C1 segment of cervical spinal cord (tissue), 14 donors: ENCODE measurements at places on chromosomes 16 and 17.

DNA sequence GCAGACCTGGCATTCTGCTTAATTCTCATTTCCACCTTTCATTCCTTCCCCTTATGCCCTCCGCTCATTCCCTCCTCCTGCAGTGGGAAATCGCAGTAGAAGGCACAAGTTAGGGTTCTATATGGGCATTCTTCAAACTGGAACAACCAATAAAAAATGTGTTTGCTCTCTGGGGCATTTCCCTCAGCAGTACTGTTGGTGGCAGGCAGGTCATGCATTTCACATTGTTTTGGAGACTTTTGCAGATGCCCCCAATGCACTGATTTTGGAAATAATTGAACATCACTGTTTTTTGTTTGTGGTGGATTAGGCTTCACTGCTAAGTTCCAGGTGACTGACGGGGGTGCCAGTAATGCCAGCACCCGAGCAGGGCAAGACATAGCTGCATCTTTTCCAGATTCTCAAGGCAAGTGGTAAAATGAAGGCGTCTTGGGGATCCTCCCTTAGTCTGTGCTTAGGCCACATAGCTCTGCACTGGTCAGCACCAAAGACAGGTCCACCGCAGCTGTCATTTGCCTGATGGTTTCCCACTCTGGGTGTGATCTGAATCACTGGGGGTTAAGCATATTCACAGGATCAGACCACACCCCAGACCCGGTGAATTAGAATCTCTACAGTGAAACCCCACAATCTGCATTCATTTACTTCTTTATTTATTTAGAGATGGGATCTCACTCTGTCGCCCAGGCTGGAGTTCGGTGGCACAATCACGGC is 304.5 kb downstream of the CPPED1 start:
- no peak for DNase-seq

- DNase-seq = no peak
These were observed 41.0 kb upstream of the GNG13 start for GRCh38 chr16:841455-842060.

- DNase-seq = no peak
These were observed 376 bp upstream of the STAC2 start for GRCh38 chr17:39225959-39226683.

DNA sequence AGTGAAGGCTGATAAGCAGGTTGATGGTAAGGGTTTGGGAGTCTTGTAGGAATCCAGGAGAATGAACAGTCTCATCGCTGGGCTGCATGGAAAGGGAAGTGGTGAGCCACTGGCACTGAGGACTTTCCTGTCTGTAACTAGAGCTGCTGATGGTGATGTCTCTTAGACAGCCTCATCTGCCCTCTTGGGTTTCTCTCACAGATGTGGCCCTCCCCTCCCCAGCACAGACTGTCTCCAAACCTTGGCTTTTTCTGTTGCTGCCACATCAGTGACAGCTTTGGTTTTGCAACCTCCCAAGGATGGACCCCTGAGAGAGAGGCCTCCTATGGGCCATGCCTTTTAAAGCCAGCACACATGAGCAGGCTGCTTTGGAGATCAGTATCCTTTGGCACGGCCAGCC is 16.9 kb downstream of the PLCG2 start:
- no peak for DNase-seq

GRCh38 chr16:87321336-87322107 is 4.3 kb upstream of the C16orf95 start:
- DNase-seq = no peak

GRCh38 chr17:70808596-70808995 is 639.3 kb downstream of the KCNJ2 start:
- DNase-seq = no peak

DNA sequence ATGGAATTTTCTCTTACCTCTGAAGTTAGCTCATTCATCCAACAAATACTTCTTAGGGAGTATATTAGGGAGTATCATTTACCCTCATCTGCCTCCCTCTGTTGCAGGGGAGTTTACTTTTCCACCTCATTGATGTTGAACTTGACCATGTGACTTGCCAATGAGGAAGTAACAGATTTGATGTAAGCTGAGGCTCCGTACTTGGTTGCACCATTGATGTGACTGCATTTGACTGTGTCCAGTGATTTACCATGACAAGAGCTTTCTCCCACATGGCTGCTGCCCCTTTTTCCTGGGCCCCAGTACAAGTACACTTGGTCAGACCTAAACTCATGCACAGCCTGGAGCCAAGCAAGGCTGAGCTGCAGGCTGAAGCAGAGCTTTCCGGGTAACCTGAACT is 81.6 kb upstream of the HS3ST2 start:
- DNase-seq = no peak

- DNase-seq = no peak
These were observed 5.5 kb upstream of the ZNF750 start for GRCh38 chr17:82845163-82845807.

- DNase-seq = no peak
These were observed 6.0 kb downstream of the PRKAR1A start for GRCh38 chr17:68518063-68518815.

- no peak for DNase-seq
These were observed 18.9 kb downstream of the ADGRG1 start for GRCh38 chr16:57647136-57647875.

DNA sequence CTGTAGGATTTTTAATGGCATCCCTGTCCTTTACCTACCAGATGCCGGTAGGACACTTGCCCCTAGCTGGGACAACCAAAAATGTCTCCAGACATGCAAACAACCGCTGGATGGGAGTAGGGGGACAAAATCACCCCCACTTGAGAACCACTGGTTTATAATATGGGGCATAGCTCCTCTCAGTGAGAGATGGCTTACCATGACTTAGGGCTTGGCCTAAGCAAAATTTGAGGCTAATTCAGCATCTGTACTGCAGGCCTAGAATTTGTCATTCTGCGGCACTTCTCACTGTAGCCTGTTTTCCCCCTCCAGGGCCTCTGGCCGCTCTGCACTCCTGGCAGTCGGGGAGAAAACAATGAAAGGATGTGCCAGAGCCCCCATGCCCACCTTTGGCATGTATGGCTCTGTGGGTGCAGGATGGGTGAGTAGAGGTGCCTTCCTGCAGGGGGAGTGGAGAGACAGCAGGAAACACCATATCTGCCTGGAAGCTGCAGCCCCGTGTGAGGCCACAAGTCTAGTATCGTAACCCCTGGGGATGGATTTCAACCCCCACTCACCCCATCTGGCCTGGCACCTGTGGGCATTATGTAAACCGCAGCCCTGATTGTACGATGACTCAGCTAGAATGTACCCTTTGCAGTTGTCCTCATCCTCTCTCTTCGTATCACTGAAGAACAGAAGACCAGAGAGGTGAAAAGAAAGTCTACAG is 268.1 kb downstream of the SOX9 start:
- no peak for DNase-seq

DNA sequence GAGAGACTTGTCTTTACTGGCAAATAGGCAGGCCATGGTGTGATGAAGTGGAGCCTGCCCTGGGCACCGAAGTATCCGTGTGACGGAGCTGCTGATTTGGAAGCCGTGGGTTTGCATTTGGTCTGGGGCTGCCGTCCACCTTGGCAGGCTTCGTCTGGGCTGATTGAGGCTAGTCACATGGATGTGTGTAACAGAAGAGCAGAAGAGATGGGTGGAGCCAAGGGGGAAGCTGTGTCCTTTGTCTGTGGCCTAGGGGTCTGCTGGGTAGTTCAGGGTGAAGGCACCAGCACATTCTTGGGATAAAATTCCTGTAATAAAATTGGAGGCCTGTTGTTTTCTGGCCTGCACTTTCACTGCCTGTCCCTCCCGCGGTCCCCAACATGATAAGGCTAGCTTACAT is 106.1 kb downstream of the AATF start:
- no peak for DNase-seq

- DNase-seq = no peak
These were observed 361.9 kb downstream of the C16orf95 start for GRCh38 chr16:86955136-86955855.

- DNase-seq = no peak
These were observed 1393.1 kb upstream of the GOT2 start for GRCh38 chr16:60127196-60127595.

DNA sequence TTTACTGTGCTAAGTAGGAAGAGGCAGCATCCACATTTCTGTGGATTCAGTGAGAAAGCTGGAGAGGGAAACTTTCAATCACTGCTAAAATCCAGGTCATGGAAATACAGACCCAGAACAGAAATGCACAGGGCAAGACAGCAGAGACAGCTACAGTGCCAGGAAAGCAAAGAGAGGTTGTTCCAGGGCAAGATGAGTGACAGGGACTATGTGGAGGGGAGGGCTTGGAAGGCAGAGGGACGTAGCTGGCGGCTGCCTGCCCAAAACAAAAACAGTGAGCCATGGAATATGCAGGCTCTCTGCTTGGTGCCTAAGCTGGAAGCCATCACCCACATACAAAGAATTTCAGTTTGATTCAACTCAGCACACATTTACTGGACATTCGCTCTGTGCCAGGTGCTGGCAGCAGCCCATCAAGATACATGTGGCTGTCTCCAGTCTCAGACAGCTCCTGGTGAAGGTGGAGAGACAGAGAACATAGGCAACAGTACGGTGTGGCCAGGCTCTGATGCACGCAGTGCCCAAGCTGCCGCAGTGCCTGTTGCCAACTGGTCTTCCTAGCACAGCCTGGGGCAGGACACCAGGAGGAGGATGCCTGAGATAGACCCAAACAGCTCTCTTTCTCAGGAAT is 88.7 kb downstream of the AIPL1 start:
- DNase-seq = no peak

- DNase-seq = no peak
These were observed 88.0 kb downstream of the USP22 start for GRCh38 chr17:20954794-20955193.

- DNase-seq = no peak
These were observed 45.9 kb upstream of the CLEC19A start for GRCh38 chr16:19239511-19240155.

DNA sequence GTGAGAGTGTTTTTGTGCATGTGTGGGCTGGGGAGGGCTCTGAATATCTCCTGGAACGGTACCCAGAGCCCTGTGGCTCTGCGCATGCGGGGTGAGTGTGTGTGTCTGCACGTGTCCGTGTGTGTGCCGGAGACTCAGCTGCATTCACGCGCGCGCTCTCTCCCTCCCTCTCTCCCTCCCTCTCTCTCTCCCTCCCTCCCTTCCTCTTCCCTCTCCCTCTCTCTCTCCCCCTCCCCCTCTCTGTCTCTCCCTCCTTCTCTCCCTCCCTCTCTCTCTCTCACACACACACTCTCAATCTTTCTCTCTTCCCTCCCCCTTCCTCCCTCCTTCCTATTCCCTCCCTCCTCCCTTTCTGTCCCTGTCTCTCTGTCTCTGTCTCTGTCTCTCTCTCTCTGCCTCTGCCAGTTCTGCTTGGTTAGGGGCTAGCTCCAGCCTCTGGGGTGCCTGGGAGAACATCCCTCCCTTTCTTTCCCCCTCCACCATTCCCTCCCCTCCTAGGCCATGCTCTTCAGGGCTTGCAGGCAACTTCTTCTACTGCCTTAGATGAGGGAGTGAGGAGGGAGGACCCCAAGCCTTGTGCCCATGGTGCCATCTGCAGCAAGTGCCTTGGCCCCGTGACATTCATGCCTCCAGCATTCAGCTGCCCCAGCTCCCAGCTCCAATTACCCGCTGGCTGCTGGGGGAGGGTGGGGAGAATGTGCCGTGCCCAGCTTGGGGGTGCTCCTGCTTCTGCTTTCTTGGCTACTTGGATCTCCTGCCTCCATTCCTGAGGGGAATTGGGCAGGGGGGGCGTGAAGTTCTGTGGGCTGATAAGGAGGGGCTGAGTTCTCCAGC is 6.4 kb downstream of the THRA start:
- DNase-seq = peak; percentile 86

- DNase-seq = no peak
These were observed 94.6 kb upstream of the SMIM36 start for GRCh38 chr17:55605705-55606487.

GRCh38 chr17:225551-225950 is 44.1 kb upstream of the DOC2B start:
- no peak for DNase-seq

DNA sequence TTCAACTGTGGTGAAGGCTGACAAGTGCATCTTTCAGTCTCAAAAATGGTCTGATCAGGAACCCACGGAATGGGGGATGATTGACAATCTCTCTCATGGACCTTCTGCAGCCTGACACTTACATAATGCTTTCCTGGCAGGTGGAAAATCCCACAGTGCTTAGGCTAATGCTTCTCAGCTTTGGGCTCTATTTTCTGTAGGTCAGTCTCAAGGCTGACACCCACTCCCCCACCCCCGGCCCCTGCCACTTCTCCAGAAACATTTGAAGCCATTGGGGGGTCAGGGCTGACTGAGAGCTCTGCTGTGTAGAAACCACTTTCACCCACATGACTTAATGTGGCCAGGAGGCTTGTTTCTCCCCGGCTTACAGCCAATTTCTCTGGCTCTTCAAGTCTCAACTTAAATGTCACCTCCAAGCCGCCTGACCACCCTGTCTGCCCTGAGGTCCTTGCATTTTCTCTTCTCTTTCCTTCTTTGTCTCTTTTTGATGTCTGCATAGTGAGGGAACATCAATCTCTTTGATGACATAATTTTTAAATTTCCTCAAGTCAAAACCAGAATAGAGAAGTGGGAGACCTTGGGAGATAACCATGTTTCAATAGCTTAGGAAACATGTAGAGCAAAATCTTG is 16.7 kb upstream of the IRF8 start:
- no peak for DNase-seq

- DNase-seq = no peak
These were observed 12.4 kb downstream of the NUP93 start for GRCh38 chr16:56742030-56742984.

DNA sequence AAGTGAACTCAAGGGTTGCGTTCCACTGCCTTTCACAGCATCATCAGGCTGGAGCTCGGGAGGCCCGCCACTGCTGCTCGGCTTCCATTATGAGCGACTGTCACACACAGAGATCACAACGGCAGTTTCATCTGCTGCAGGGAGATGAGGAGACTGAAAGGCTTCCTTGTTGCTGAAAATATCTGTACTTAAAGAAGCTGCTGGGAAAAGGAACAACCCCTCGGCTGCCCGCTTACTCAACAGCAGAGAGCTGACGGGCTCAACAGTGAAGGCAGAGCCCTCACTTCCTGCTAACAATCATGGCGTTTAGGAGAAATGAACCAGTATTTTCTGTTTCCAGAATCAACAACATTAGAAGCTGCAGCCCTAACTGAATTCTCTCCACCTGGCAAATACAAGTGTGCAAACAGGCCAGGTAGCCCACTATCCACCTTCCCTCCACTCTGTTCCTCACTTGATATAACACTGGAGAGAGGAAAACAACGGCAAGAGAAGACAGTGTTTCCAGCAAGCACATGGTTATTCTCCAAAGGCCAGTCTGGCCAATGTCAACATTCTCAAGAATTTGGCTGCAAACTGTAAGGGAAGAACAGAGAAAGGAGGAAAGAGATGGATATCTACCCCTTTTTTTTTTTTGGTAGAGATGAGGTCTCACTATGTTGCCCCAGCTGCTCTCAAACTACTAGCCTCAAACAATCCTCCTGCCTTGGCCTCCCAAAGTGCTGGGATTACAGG is 33.7 kb downstream of the MBTPS1 start:
- peak; percentile 21 for DNase-seq

DNA sequence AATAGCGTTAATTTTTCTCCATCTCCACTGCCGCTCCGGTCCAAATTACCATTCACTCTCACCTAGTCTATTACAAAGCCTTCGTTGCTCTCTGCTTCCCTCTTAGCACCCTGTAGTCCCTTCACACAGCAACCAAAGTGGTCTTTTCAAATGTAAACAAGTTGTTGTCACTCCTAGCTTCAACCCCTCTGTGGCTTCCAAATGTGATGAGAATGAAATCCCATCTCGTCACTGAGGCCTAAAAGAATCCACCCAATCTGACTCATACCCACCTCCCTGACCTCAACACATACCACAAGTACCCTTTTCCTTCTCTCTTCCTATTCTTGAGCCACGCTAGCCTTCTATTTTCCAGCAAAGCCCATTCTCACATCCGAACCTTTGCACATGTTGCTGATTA is 2.2 kb upstream of the PELP1 start:
- DNase-seq = no peak

- no peak for DNase-seq
These were observed 13.7 kb upstream of the OSGIN1 start for GRCh38 chr16:83939266-83939855.
